ENCODE measurements at places on chromosomes 7 and 10. TPM values are rescaled to one million over a fixed set of nuclear protein-coding genes. Genes with fewer than 3 reads are reported as not detected.

DNA sequence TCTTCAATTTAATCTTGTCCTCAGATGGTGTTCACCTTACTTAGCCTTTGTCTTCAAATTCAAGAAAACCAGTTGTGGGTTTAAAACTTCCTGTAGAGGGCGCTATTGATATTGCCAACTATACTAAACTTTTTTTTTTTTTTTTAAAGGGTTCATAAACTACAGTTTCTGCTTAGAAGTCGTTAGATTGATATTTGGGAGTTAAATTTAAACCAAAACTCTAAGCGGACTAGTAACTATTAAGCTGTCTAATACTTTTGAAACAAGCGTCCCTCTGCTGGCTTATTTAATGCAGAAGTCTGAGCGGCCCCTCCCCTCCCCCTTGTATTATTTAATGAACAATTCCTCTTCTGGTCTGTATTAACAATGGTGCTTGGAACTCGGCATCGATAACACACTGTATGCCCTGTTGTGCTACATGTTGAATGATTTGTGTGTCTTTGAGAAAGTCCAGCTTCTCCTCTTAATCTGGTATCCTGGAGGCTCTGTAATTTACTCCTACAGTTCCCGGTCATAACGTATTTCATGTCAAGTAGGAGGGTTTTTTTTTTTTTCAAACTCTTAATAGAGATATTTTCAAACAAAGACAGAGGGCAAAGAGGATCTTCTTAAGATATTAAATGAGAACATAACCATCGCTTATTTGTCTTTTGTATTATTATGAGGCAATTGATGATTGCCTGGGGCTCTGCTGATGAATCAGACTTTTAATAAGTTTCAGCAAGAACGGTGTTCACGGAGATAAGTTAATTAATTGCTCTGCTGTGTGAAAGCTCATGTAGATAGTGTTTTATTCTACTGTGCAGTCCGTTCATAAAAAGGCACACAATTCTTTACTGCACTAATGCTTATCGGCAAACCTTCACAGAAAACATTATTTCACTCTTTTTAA is 22.6 kb upstream of the CREB5 start:
- no peaks in the 10 kb centered on the region for H3K27me3 ChIP-seq
- no peaks in the 10 kb centered on the region for H3K36me3 ChIP-seq
- H3K27ac ChIP-seq, result peak overlapping the region; percentile 42
- no peaks in the 10 kb centered on the region for H3K4me1 ChIP-seq

GIMAP1 gene
- total RNA-seq, result 7.4 TPM

DEPP1 gene
- 266 TPM for total RNA-seq

AFAP1L2 gene
- 59.3 TPM for total RNA-seq

DNA sequence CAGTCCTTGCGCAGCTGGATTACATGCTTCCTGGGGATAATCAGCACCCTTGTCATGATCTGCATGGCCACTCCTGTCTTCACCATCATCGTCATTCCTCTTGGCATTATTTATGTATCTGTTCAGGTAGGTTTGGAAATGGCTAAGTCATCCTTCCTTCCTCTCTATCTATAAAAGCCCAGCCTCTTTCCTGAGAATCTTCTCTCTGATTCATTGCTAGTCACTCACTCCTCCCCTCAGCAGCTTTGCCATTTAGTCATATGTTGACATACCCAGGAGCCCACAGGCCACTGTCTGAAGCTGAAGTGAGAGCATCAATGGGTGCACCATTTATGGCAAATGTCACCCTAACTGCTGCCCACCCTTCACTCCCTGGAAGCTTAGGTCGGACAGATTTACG is 52.0 kb downstream of the ABCC2 start:
- DNase-seq, result no peak
- no peaks in the 10 kb centered on the region for H3K27me3 ChIP-seq
- no peaks in the 10 kb centered on the region for H3K36me3 ChIP-seq
- no peaks in the 10 kb centered on the region for H3K4me1 ChIP-seq

GRCh38 chr7:28984631-28985030 is 26.5 kb upstream of the TRIL start:
- no peaks in the 10 kb centered on the region for H3K27me3 ChIP-seq
- H3K36me3 ChIP-seq, result no peaks in the 10 kb centered on the region
- peak overlapping the region; percentile 79 for H3K27ac ChIP-seq
- no peak overlapping the region for H3K4me3 ChIP-seq
- H3K4me1 ChIP-seq, result peaks cover 15% of the 10 kb centered on the region
- DNase-seq, result peak; percentile 73

- H3K4me3 ChIP-seq, result peak overlapping the region; percentile 39
- H3K4me1 ChIP-seq, result peaks cover 5% of the 10 kb centered on the region
- no peaks in the 10 kb centered on the region for H3K36me3 ChIP-seq
- H3K27ac ChIP-seq, result peak overlapping the region; percentile 97
- peak; percentile 79 for DNase-seq
Observed at GRCh38 chr7:74479961-74480829, 26.5 kb downstream of the GTF2IRD1 start.

DNA sequence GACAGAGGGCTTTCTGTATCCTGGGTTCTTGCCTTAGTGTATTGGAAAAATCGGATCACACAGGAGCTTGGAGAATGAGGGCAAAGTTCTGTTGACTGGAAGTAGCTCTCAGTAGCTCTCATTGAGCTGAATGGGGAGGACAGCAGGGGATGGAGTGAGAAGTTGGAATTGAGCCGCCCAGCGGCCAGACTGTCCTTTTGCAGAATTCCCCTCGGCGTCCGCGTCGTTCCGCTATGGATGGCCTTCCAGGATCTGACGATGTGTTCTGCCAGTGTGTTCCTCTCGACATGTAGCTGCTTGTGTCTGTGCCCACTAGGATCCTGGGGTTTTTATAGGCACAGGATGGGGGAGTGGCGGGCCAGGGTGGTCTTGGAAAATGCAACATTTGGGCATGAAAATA is 351.8 kb upstream of the SEMA3A start:
- no peaks in the 10 kb centered on the region for H3K4me1 ChIP-seq
- no peaks in the 10 kb centered on the region for H3K27me3 ChIP-seq
- no peak for DNase-seq
- no peak overlapping the region for H3K27ac ChIP-seq

SFRP4 gene
- 107 TPM for total RNA-seq

LEP gene
- total RNA-seq, result not detected

MMD2 gene
- total RNA-seq, result not detected

GBX1 gene
- not detected for total RNA-seq

GRCh38 chr7:111470998-111471397 is 91.3 kb downstream of the IMMP2L start:
- no peak overlapping the region for H3K4me3 ChIP-seq
- no peaks in the 10 kb centered on the region for H3K4me1 ChIP-seq
- H3K27ac ChIP-seq, result no peak overlapping the region

DNA sequence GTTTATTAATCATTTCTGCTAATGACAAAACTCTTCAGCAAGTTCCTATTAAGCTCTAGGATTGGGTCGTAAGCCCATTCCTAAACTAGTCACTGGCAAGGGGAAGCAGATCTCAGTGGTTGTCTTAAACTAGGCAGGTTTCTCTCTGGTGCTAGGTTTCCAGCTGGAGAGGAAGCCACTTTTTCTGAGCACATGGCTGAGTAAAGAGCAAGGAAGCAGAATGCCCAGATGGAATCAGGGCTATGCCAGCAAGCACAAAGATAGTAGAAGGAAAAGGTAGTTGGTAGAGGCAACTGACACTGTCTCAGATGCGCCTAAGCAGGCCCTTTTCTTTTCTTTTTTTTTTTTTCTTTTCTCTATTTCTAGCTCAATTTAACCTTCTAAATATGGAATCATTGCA is 224.9 kb downstream of the EXOC4 start:
- H3K27me3 ChIP-seq, result no peaks in the 10 kb centered on the region
- no peak for DNase-seq
- no peaks in the 10 kb centered on the region for H3K36me3 ChIP-seq
- no peaks in the 10 kb centered on the region for H3K4me1 ChIP-seq

DNA sequence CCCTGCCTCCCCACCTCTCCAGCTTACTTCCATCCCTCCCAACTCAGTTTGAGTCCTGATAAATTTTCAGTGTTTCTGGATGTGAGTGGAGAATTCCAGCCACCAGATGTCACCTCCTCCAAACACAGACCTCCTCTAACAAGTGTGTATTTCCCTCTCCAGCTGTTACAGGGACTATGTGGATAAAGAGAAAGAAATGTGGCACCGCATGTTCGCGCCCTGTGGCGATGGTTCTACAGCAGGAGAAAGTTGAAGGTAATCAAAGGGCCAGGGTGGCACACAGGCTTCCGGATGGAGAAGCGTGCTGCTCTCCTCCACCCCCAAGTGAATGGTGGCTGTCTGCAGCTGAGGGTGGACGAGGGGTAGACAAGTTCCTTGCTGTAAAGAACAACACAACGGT is 14.7 kb downstream of the FKBP6 start:
- H3K27ac ChIP-seq, result no peak overlapping the region
- H3K27me3 ChIP-seq, result no peaks in the 10 kb centered on the region
- peak; percentile 25 for DNase-seq
- H3K4me1 ChIP-seq, result no peaks in the 10 kb centered on the region

CNPY1 gene
- not detected for total RNA-seq

- H3K36me3 ChIP-seq, result no peaks in the 10 kb centered on the region
- H3K27me3 ChIP-seq, result no peaks in the 10 kb centered on the region
- H3K4me1 ChIP-seq, result no peaks in the 10 kb centered on the region
- no peak overlapping the region for H3K4me3 ChIP-seq
Observed at GRCh38 chr7:151077705-151078232, 2.8 kb downstream of the FASTK start.

DNA sequence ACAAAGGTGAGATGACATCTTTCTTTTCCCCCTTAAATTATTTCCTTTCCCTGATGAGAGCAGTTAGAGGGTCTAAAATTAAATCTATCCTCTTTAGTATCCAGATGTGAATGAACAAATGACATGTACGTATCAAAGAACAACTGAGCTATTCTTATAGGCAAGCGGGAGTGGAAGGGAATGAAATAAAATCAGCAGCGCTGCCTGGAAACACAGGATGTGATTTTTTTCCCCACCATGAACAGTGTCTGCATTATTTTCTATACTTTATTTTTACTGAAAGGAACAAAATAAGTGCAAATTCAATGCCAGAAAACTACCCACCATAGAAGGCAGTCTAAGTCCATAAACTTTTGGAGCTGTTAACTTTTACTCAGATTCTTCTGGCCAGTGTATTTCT is 40.6 kb downstream of the SLC26A4 start:
- no peaks in the 10 kb centered on the region for H3K4me1 ChIP-seq
- H3K36me3 ChIP-seq, result no peaks in the 10 kb centered on the region
- no peak for DNase-seq
- H3K27me3 ChIP-seq, result no peaks in the 10 kb centered on the region
- H3K4me3 ChIP-seq, result no peak overlapping the region
- no peak overlapping the region for H3K27ac ChIP-seq

RASA4B gene
- 10.8 TPM for total RNA-seq

OR2A7 gene
- 3.2 TPM for total RNA-seq

GRCh38 chr7:37048674-37049073 is 324.4 kb upstream of the AOAH start:
- no peaks in the 10 kb centered on the region for H3K36me3 ChIP-seq
- H3K4me1 ChIP-seq, result no peaks in the 10 kb centered on the region
- DNase-seq, result no peak
- H3K4me3 ChIP-seq, result no peak overlapping the region

PNLIPRP3 gene
- total RNA-seq, result not detected

- no peak overlapping the region for H3K27ac ChIP-seq
- H3K4me3 ChIP-seq, result no peak overlapping the region
- no peaks in the 10 kb centered on the region for H3K27me3 ChIP-seq
- no peak for DNase-seq
Observed at GRCh38 chr7:28749638-28750037, 208.5 kb downstream of the TRIL start.

DNA sequence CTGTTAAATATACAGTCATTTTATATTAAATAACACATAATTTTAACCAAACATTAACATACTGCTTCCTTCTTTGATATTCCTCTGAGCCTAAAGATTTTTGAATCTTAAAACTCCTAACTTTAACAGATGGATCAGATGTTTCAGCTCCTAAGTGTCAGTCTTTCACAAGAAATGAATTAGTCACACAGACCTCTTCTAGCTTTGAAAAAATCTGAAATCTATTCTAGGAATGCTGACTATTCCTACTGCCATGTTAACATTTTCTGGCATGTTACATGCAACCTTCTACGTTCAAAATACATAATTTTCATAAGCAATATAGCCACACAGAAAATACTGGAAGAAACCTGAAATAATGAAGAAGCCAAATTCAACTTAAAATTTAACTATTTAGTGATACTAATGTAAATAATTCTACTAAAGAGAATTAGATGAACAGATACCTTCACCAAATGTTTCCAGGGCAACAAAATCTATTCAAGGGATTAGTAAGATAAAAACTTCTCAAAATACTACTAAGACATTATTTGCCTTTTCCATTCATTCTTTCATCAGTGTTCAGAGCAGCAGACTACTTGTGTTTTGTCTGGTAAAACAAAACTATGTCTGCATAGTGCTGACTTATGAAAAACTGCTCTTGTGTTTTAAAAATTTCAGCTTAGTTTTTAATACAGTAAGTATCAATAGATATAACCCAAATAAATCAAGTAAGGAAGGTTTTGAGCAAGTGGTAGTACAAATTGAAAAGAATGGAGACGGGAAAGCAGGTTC is 9.2 kb downstream of the JMJD1C start:
- no peaks in the 10 kb centered on the region for H3K4me1 ChIP-seq
- H3K27me3 ChIP-seq, result no peaks in the 10 kb centered on the region
- no peak overlapping the region for H3K4me3 ChIP-seq

- peak; percentile 6 for DNase-seq
- no peaks in the 10 kb centered on the region for H3K4me1 ChIP-seq
- no peaks in the 10 kb centered on the region for H3K27me3 ChIP-seq
- H3K36me3 ChIP-seq, result no peaks in the 10 kb centered on the region
- H3K4me3 ChIP-seq, result no peak overlapping the region
- H3K27ac ChIP-seq, result no peak overlapping the region
Observed at GRCh38 chr10:42975005-42975493, 101.8 kb upstream of the RET start.

DNA sequence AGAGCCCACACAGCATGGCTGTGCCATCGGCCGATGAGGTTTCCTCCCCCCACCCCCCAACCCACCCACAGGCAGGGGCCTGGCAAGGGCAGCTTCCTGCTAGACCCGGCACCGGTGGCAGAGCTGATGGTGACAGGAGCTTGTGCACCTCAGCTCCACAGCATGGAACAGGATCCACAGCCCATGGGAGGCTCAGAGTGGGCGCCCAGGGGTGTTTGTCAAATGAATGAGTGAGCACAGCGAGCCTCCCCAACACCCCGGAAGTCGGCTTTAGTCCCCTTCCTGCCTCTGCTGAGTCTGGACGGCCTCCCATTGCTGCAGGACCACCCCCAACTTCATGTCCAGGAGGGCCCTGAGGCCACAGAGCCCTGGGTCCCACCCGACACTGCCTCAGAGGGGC is 68.9 kb downstream of the PDGFA start:
- H3K4me3 ChIP-seq, result no peak overlapping the region
- H3K4me1 ChIP-seq, result no peaks in the 10 kb centered on the region
- no peaks in the 10 kb centered on the region for H3K36me3 ChIP-seq
- no peak overlapping the region for H3K27ac ChIP-seq

HOXA2 gene
- total RNA-seq, result 6.5 TPM
